ENCODE measurements at places on chromosomes 3 and 15.
A peak's percentile ranks its signal among the peaks of the same experiment; 100 is the strongest.

GRCh38 chr15:45962733-45963132 lies 327.9 kb downstream of the SQOR start:
- DNase-seq = no peak

GRCh38 chr3:71308836-71309235 lies 274.7 kb downstream of the FOXP1 start:
- DNase-seq = no peak

- DNase-seq = no peak
Observed at GRCh38 chr15:99508852-99509251, 56.9 kb upstream of the MEF2A start.

- DNase-seq = no peak
Observed at GRCh38 chr3:135100366-135100765, 305.3 kb downstream of the EPHB1 start.

- no peak for DNase-seq
Observed at GRCh38 chr3:32018757-32019564, 37.4 kb downstream of the ZNF860 start.

DNA sequence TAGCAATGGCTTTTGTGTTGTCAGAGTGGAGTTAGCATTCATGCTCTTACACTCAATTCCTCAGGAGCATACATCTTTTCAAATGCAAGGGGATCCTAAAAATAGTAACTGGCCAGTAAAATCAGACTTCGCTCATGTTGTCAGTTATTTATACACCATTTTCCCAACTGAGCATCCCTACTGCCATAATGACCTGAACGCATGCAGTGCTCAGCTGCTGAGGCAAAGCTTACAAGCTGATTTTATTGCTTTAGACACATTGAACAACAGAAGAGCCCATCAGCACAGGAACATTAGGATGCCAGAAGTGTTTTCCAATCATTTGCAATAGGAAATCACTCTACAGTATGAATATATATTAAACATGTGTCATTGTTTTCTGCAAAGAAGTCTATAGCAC lies 689.7 kb upstream of the BCHE start:
- DNase-seq = no peak

DNA sequence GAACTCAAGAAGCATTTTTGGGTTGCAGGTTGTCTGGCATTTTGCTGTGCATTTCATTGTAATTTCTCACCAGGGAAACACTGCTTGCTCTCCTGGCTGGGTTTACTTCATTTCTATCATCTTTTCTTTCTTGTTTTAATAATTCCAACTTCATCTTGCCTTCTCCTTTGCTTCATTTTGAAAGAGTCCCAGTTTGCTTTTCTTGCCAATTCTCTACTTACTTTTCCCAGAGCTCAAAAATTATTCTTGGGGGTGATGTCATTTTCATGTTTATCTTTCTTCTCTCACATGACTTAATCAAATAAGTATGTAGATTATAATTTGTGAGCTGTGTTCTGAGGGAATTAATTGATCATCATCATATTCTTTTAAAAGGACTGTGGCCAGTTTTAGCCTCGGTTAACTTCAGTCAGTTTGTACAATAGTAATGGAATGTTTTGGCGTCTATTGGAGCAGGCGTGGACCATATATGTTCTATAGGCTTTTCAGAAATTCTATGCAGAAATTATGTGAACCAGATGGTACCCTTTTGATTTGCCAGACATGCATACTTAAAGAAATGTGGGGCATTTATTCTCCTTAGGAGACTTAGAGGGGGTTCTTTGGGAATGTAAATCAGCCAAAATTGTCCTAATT lies 30.1 kb downstream of the SH3GL3 start:
- DNase-seq = no peak

DNA sequence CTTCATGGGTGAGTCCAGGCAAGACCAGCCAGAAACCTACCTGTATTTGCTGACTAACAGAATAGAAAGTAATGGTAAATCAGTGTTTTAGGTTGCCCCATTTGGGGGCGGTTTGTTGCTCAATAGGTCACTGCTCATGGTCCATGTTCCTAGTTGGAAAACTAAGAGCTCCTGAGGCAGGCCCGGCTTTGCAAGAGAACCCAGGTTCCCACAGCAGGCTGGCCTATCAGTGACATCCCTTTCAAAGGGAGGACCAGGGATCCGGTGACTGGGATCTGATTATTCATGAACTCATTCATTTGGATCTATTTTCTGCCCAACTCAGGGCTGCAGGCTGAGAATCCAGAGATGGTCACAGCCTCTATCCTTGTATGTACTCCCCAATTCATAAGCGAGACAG lies 163.9 kb downstream of the WNT7A start:
- no peak for DNase-seq

- no peak for DNase-seq
Observed at GRCh38 chr3:106703524-106703923, 673.7 kb upstream of the CCDC54 start.

GRCh38 chr3:58798312-58798711 lies 131.7 kb upstream of the FAM3D start:
- no peak for DNase-seq

- no peak for DNase-seq
Observed at GRCh38 chr3:11522398-11522715, 121.4 kb downstream of the VGLL4 start.

- peak; percentile 38 for DNase-seq
Observed at GRCh38 chr3:137946356-137946973, 63.5 kb upstream of the CLDN18 start.

DNA sequence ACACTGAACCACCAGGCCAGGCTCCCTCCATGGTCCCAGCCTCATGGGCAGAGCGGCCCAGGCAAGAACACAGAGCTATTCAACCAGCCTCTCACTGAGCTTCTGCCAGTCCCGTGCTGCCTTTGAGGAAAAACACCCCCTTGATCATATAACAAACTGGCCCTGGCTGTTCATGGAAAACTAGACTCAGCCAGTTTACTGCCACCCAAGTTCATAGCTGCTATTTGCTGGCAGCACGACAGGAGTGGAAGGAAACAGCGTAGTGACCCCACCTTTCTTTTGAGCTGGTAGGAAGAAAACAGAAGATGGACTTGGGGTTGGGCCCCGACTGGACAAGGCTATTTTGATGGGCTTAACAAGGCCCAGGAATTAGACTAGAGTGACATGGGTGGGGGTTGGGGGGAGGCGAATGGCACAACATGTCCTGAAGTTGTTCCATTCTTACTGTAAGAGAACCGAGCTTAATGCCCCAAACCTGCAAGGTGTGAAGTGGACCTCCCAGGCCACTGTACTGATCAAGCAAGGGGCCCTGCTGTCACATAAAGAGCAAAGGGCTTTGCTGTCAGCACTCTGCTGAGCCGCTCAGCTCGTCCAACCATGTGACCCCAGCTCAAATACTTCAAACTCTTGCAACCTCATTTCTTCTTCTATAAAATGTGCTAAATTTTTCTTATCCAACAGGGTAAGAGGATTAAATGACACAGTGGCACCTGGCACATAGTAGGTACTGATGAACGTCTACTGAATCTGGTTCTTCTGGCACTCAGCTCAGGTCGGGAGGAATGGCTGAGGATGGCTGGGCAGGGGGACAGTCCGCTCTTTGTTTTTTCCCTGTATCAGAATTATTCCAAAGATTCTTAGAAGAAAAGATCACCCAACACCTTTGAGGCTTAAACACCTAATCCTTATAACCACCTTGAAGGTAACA lies 1.6 kb downstream of the FBXL22 start:
- peak; percentile 61 for DNase-seq

GRCh38 chr3:115072265-115073021 lies 74.6 kb downstream of the ZBTB20 start:
- DNase-seq = no peak

DNA sequence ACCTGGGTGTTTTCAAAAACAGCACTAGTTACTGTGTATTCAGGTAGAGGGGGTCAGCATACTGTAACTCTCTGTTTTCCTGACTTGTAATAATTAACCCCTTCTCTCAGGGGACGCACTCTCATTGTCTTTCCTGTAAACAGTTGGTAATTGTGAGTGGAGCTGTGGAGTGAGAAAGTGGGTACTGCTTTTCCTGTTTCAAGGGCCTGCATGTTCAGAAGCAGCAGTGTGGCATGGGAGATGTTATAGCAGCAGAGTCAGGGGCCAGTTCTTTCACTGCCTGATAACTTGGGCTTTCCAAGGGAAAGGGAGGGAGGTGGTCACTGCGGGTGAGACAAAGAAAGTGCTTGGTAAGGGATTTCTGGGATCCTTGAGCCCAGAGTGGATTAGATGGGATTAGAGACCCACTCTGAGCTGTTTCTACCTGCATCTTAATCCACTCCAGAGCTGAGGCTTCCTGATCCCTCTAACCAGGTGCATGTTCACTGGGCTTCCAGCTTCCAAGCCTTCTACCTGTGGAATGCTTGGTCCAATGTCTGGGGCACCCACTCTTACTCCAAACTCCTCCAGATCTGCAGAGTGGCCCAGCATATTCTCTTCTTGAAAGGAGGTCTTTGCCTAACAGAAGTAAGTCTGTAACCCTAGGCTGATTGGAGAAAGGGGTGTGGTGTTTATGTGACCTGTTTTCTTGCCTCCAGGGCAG lies 105.2 kb downstream of the RPLP1 start:
- DNase-seq = no peak

DNA sequence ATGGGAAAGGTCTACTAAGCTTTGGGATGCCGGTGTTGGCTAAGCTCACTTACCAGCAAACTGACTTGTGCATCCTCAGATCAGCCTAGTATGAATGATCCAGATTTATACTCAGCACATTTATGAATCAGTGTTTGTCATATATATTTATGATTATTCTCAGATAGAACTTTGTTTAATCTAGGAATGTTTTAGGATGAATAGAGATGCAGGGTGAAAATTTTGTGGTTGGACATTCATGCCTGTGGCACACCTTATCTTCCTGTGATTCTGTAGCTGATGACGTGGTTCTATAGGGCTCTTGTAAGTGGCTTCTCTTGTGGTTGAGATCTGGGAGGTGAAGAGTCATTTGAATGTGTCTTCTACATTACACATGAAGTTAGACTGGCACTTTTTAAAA lies 11.4 kb downstream of the CDIN1 start:
- DNase-seq = no peak

- DNase-seq = no peak
Observed at GRCh38 chr15:96331144-96331944, 844 bp downstream of the NR2F2 start.

DNA sequence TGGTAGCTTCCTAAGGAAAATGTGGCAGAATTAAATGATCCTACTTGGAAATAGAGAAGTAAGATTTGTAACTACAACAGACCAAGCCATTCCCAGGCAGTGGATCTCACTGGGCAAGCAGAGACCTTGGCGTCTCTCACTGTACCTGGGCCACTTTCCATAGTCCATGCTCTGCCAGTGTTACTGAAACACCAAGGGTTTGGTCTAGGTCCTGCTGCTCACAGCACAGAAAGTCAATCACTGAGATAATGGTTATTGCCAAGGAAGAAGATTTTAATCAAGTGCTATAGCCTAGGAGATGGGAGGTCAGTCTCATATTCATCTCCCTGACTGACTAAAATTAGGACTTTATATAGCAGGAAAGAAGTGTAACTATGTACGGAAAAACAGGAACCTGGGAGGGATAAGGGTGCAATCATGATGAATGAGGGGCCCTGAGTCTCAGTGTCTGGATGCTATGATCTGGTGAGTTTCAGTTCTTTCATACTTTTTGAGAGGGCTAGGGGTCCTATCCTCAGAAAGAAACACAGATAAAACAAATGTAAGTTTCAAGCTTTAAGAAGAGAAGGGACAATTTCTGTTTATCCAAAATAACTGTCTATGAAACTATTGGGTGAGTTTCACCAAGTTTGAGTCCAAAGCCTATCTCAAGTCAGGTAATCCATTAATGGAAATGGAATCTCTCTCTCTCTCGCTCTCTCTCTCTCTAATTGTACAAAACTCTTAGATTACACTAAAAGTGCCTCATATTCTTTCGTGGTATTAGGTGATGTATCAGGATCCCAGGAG lies 20.6 kb downstream of the GPR15 start:
- DNase-seq = no peak

DNA sequence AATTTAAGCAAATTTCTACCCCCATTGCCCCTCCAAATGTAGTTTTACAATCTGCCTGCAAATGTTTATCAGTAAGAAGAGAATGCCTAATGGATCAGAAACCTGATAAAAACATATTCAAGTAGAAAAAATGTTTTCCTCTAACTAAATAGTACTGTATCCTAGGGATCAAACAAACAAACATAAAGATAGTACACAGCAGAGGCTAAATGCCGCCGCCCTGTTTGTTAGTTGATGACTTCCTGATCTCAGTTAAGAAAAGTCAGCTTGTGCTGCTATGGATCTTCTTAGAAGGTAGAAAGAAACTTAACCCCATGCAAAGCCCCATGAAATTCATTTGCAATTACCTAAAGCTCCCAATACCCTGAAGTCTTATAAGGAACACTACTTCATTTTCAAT lies 387.3 kb upstream of the THBS1 start:
- DNase-seq = no peak

DNA sequence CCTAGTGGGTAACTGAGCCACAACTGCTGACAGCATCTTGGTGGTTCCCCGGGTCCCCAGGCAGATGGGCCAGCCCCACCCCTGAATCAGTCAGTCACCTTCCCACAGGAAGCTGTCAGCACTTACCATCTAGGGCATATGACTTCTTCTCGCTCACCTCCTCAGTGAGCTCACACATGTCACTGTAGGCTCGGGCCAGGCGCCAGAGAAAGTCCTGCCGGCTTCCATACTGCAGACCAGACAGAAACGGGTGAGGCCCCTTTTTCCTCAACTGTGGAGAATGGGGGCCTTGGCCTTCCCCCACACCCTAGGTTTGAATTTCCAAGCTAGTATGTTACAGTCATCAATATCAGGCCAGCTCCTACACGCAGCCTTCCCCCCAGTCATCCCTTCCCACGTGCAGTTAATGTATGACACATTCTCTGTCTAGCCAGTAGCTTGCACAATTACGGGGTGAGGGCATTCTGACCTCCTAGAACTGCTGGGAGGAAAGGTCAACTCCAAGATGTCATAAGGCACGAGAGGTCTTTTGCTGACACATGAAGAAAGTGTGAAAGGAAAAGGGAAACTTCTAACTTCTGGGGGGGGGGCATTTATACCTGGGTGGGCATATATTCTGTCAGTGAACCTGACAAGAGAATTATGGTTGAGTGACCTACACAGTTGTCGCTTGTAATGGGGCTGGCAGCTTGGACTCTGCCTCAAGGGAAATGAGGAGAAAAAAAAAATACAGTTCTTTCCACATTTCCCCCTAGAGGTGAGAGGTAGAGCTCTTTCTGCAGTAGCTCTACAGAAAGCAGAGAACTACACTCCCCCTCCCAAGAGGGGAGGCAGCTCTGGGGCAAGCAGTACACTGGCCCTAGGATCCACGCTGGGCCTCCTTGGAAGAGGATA lies 10.9 kb downstream of the RMDN3 start:
- peak; percentile 45 for DNase-seq

GRCh38 chr3:193701953-193702635 lies 109.1 kb downstream of the OPA1 start:
- DNase-seq = no peak

- no peak for DNase-seq
Observed at GRCh38 chr3:8517487-8517886, 15.9 kb downstream of the LMCD1 start.

- DNase-seq = peak; percentile 35
Observed at GRCh38 chr15:29924750-29925149, 102.5 kb upstream of the TJP1 start.

GRCh38 chr3:129984125-129984524 lies 9.6 kb downstream of the TRH start:
- DNase-seq = no peak
